ENCODE measurements at places on chromosomes 13 and 19.

GRCh38 chr13:37319031-37319443 lies 213.6 kb upstream of the CSNK1A1L start:
- DNase-seq: no peak

DNA sequence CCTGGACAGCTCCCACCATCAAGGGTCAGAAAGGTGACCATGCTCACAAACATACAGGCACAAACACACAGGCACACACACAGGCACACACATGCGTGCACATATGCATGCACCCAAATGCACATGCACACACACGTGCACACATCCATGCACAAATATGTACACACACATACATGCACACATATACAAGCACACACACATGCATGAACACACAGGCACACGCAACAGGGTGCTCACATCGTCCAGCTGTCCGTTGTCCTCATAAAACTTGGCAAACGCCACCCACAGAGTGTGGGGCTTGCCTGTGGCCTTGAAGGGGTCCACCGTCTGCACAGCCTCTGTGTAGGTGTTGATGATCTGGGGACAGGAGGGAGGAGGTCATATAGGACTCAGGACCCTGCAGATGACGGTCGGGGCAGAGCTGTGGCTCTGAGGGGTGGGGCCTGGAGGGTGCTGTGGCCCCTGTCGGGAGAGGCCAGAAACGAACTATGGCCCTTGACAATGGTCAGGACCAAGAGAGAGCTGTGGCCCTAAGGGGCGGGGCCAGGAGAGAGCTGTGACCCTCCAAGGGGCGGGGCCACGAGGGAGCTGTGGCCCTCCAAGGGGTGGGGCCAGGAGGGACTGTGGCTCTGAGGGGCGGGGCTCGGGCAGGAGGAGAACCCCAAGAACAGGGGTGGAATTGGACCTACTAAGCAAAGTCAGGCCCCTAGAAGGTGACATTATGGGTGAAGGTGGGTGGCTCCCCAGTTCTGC lies 6.2 kb downstream of the XAB2 start:
- DNase-seq: no peak

GRCh38 chr19:38506723-38507550 lies 73.4 kb downstream of the RYR1 start:
- peak; percentile 7 for DNase-seq

GRCh38 chr19:29576046-29576606 lies 30.0 kb upstream of the POP4 start:
- DNase-seq: no peak

DNA sequence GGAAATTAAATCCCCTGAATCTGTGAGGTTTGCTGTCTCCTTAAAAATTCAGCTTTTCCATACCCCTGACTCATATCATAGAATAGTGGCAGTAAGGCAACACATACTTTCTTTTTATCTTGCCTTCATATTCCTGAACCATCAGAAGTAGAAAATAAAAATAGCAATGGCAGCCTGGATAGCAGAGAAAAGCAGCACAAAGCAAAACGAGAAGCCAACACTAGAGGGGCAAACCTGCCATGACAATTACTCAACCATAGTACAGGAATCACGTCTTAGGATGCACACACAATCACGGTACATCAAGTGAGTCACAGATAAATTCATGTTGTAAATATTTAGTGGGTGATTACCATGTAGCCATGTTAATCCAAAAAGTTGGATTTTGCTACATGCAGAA lies 343.0 kb downstream of the ITGBL1 start:
- no peak for DNase-seq

DNA sequence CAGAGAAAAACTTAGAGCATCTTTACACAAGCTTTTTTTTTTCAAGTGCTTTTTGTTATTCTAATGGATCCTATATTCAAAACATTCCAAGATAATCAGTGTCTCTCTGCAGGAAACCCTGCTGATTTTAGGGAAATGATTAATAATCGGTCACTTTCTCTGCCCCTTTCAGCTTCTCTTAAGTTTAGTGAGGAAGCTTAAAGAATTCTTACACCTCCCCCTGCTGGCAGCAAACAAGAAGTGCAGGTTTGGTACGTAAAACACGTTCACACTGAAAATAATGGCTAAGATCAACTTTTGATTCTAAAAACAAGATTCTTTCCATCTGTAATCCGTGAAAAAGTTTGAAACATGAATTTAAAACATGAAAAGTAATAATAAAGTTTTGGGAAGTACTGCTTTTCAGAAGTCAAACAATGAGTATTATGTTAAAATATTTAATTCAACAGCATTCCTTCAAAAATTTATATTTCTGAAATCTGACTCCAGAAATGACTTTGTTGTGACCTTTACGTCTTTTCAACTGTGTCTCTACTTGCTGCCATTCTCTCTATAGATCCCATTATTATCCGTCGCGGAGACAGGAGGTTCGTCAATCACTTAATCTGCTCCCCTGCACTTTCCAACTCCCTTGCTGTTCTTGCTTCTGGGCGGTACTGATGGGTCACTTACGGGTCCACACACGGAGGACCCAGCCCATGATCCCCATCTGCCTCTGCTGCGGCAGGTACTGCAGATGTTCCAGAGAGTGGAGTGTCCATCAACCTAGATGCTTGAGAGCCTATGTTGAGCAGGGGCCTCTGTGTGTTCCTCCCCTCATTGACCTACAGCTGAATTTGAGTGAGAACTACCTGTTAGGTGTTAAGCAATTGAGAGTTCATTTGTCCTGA lies 203.1 kb upstream of the EDNRB start:
- no peak for DNase-seq

Data from activated T-helper 9 cell treated with anti-CD3 and anti-CD28 coated beads, Interleukin-2, amount 50 U/mL, for 16 hours (primary cell).